Naive B cell (primary cell): ENCODE measurements at places on chromosomes 13 and 19. TPM values are rescaled to one million over a fixed set of nuclear protein-coding genes. Genes with fewer than 3 reads are reported as not detected.

DNA sequence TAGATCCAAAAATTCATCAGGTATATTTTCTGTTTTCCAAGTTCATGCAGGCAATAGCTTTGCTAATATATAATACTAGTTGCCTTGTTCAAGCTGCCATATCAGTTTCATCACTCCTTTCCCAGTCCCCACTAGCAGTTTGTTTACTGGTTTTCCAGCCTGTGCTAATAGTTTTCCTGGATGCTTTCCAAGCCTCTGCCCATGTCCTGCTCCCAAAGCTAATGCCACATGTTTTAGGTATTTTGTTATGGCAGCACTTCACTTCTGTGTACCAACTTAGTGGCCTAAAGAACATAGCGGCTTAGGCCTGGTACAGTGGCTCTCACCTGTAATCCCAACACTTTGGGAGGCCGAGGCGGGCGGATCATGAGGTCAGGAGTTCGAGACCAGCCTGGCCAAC is 28.1 kb upstream of the ZNF527 start:
- DNase-seq, result no peak
- H3K27ac ChIP-seq, result no peak overlapping the region

- no peaks in the 10 kb centered on the region for H3K36me3 ChIP-seq
- no peak overlapping the region for H3K4me3 ChIP-seq
- H3K4me1 ChIP-seq, result no peaks in the 10 kb centered on the region
- no peak overlapping the region for H3K27ac ChIP-seq
- peaks cover 12% of the 10 kb centered on the region for H3K27me3 ChIP-seq
Measured at GRCh38 chr13:26025196-26025595, 26.6 kb downstream of the SHISA2 start.

DNA sequence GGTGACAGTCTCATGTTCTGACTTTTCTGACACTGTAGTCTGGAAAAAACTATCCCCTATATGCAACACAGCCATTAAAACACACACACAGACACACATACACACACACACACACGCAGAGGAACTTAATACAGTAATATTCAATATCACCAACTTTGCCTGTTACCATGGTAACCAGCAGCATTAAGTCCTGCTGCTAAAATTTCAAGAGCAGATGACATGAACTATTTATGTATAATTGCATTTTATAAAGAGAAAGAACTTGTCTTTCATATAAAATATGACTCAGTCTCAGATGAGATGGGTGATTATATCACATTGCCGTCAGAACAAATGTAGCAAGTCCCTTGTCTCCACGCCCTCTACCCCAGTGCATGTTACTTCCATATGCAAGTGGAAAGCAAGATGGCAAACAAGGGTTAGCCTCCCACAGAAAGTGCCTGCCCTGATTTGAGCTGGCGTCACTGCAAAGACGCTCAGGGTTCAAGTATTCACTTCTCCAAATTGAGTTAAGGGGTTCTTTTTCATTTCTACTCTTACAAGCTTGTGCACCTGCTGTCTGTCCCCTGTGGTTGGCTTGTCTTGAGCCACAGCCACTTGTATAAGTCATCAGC is 576.8 kb downstream of the UQCRFS1 start:
- no peak overlapping the region for H3K4me3 ChIP-seq
- peaks cover 6% of the 10 kb centered on the region for H3K4me1 ChIP-seq
- no peak for DNase-seq
- no peaks in the 10 kb centered on the region for H3K36me3 ChIP-seq
- H3K27me3 ChIP-seq, result no peaks in the 10 kb centered on the region
- H3K27ac ChIP-seq, result no peak overlapping the region

- no peak overlapping the region for H3K4me3 ChIP-seq
- no peaks in the 10 kb centered on the region for H3K4me1 ChIP-seq
- no peaks in the 10 kb centered on the region for H3K36me3 ChIP-seq
- H3K27me3 ChIP-seq, result peaks cover 20% of the 10 kb centered on the region
Measured at GRCh38 chr13:95630593-95630992, 13.9 kb downstream of the DZIP1 start.

DNA sequence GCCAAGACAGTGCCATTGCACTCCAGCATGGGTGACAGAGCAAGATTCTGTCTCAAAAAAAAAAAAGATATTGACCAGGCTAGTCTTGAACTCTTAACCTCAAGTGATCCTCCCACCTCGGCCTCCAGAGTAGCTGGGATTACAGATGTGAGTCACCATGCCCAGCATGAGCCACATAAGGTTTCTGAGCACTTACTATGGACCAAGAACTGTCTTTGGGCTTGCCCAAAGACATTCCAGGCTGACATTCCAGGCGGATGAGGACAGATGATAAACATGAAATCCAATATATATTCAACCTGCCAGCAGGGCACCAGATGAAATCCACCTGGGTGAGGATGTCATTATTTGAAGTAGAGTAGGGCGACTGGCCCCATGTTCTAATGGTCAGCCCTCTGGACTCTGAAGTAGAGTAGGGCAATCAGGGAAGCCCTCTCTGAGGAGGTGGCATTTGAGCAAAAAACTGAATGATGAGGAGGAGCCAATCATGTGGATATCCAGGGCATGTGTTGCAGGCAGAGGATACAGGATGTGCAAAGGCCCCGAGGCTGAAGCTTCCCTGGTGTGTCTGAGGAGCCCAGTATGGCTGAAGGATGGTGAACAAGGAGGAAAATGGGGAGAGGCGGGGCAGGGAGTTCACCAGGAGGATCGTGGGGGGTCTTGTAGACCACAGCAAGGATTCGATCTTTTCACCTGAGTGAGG is 4.0 kb downstream of the C19orf38 start:
- no peak overlapping the region for H3K27ac ChIP-seq
- H3K27me3 ChIP-seq, result no peaks in the 10 kb centered on the region
- no peak overlapping the region for H3K4me3 ChIP-seq
- peaks cover 5% of the 10 kb centered on the region for H3K4me1 ChIP-seq
- no peak for DNase-seq
- no peaks in the 10 kb centered on the region for H3K36me3 ChIP-seq

DNA sequence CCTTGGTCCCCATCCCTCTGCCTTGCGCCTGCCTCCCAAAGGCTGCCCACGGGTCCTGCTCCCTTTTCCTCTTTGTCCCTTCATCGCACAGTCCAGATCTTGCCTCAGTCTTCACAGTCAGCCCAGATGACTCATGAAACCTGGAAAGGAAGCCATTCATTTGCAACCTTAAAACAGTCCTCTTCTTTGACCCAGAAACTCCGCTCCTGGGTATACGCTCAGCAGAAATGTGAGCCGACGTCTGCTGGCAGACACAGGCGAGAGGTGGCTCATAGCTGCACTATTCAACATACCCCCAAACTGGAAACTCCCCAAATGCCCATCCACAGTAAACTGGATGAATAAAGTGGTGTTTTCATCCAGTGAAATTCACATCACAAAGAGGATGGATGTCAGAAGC is 13.6 kb upstream of the PEPD start:
- peaks cover 67% of the 10 kb centered on the region for H3K27me3 ChIP-seq
- no peak overlapping the region for H3K27ac ChIP-seq
- no peak overlapping the region for H3K4me3 ChIP-seq
- DNase-seq, result no peak
- no peaks in the 10 kb centered on the region for H3K36me3 ChIP-seq
- no peaks in the 10 kb centered on the region for H3K4me1 ChIP-seq

The TUBA3C gene
- not detected for polyA plus RNA-seq
